Uterus (tissue), 4 donors: ENCODE measurements at places on chromosomes 3 and 15.

- H3K36me3 ChIP-seq: no peaks in the 10 kb centered on the region
- no peak for DNase-seq
- H3K27me3 ChIP-seq: no peaks in the 10 kb centered on the region
- no peaks in the 10 kb centered on the region for H3K4me1 ChIP-seq
- no peak overlapping the region for H3K27ac ChIP-seq
- no peak overlapping the region for H3K4me3 ChIP-seq
These were observed 21.1 kb upstream of the IQCF6 start for GRCh38 chr3:51799879-51800749.

GRCh38 chr3:141368925-141369794, 856 bp downstream of the ZBTB38 start:
- peak overlapping the region; percentile 96 for H3K27ac ChIP-seq
- DNase-seq: no peak
- no peaks in the 10 kb centered on the region for H3K36me3 ChIP-seq
- H3K4me1 ChIP-seq: peaks cover 11% of the 10 kb centered on the region

DNA sequence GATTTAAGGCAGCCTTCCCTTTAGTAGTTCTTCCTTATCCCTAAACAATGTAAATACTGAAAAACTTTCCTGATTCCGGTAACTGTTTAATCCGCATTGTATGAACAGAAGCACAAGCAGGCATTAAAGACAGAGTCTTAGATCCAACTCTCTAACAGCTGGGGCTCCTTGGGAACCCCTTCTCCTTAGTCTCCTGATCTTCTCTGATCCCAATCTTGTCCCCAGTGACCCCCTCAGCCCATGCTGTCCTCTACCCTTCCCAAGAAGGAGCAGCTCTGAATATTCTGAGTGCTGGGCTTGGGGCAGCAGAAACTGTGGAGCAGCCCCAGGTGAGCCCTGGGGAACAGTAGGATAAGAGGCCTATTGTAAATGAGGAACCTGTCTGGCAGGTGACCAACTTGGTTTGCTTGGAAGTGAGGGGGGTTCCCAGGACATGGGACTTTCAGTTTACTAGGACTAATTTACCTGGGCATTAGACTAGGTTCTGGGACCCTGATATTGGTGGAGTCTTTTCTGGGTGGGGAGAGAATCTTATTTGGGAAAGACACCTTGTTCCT, 13.0 kb upstream of the SLC30A4 start:
- H3K4me1 ChIP-seq: no peaks in the 10 kb centered on the region
- no peak overlapping the region for H3K4me3 ChIP-seq
- H3K27ac ChIP-seq: no peak overlapping the region
- no peaks in the 10 kb centered on the region for H3K27me3 ChIP-seq

DNA sequence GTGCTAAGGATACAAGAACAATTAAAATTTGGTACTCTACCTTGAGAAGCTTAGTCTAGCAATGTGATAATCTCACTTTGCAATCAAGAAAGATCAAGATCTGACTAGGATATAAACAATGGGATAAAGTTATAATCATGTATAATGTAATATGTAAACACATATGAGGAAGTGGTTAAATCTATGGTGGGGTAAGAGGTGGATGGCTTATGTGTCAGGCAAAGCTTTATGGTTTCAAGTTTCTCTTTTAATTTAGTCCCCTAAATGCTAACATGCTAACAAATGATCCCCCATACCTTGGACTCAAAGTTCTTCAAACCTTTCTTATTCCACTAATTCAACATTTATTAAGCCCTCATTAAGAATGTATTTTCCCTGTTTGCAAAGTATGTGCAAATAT, 2.5 kb downstream of the RSL24D1 start:
- no peaks in the 10 kb centered on the region for H3K4me1 ChIP-seq
- no peaks in the 10 kb centered on the region for H3K36me3 ChIP-seq
- H3K27me3 ChIP-seq: no peaks in the 10 kb centered on the region
- DNase-seq: no peak
- H3K27ac ChIP-seq: no peak overlapping the region

DNA sequence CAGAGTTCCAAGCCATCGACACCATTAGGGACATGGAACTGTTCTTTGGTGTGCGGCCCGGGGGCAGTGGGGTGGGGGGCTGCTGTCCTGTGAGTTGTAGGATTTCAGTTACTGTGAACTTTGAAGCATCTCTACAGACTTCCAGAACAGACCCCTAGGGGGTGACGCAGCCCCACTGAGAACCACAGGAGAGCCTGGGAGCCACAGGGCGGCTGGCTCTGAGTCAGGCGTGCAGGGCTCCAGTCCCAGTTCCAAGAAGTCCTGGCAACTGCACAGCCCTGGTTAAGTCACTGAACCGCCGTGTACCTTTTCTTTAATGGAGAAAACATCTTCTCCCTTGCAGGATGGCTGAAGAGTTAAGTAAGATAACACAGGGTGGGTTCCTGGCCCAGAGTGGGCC, 23.5 kb upstream of the LRTM1 start:
- no peak overlapping the region for H3K4me3 ChIP-seq
- no peaks in the 10 kb centered on the region for H3K27me3 ChIP-seq
- DNase-seq: peak; percentile 73
- H3K36me3 ChIP-seq: no peaks in the 10 kb centered on the region
- H3K4me1 ChIP-seq: no peaks in the 10 kb centered on the region

- no peak overlapping the region for H3K27ac ChIP-seq
- H3K4me3 ChIP-seq: no peak overlapping the region
- no peaks in the 10 kb centered on the region for H3K4me1 ChIP-seq
- peak; percentile 24 for DNase-seq
- H3K36me3 ChIP-seq: no peaks in the 10 kb centered on the region
These were observed 274.7 kb downstream of the CD47 start for GRCh38 chr3:107816107-107816506.

DNA sequence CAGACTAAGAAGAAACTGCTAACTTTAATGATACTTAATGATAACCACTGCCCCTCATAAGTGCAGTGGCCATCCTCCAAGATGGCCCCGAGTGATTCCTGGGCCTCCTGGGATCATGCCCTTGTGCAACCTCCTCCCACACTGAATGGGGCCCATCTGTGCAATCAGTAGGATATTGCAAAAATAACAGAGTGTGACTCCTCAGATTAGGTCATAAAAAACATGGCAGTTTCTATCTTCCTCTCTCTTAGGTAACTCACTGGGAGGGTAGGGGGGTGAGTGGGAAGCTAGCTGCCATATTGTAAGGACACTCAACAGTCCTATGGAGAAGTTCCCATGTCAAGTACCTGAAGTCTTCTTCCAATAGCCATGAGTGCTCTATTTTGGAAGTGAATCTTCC, 173.0 kb downstream of the SHQ1 start:
- H3K27me3 ChIP-seq: no peaks in the 10 kb centered on the region
- H3K4me3 ChIP-seq: no peak overlapping the region
- H3K4me1 ChIP-seq: no peaks in the 10 kb centered on the region
- DNase-seq: no peak
- H3K36me3 ChIP-seq: no peaks in the 10 kb centered on the region

DNA sequence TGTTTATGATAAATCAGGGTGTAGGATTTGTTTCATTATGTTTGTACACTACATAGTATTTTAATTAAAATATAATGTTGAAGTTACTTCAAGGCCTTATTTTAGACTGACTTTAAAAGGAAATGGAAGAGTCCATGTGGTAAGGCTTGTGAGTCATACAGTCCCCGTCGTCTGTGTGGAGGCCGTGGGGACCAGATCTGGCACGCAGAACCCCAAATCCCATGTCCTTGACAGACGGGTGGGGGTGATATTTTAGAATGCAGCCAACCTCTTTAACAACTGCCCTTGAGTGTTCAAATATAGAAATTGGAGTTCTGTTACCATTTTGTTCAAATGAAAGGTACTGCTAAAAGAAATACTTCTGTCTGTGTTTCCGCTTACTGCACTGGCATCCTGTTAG, 35.8 kb downstream of the ABHD17C start:
- no peak overlapping the region for H3K27ac ChIP-seq
- no peaks in the 10 kb centered on the region for H3K4me1 ChIP-seq
- DNase-seq: no peak
- H3K36me3 ChIP-seq: no peaks in the 10 kb centered on the region

DNA sequence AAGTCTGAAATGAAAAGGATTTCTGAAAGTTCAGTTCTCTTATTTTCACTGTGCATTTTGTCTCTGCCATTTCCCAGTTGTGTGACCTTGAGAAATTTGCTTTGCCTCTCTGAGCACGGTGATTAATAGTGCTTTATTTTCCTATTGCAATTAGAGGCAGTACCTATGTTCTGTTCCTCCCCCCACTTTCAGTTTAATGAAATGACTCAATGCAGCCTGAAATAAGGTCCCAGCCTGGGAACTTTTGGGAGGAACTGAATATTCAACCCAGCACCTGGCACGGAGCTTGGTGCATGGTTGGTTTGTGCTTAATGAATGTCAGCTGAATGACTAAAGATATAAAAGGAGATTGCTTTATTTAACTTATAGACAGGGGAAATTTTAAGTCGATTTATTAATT, 352.6 kb downstream of the PDCD6IP start:
- no peaks in the 10 kb centered on the region for H3K4me1 ChIP-seq
- no peak overlapping the region for H3K27ac ChIP-seq
- no peaks in the 10 kb centered on the region for H3K27me3 ChIP-seq
- DNase-seq: no peak
- H3K36me3 ChIP-seq: no peaks in the 10 kb centered on the region
- no peak overlapping the region for H3K4me3 ChIP-seq

DNA sequence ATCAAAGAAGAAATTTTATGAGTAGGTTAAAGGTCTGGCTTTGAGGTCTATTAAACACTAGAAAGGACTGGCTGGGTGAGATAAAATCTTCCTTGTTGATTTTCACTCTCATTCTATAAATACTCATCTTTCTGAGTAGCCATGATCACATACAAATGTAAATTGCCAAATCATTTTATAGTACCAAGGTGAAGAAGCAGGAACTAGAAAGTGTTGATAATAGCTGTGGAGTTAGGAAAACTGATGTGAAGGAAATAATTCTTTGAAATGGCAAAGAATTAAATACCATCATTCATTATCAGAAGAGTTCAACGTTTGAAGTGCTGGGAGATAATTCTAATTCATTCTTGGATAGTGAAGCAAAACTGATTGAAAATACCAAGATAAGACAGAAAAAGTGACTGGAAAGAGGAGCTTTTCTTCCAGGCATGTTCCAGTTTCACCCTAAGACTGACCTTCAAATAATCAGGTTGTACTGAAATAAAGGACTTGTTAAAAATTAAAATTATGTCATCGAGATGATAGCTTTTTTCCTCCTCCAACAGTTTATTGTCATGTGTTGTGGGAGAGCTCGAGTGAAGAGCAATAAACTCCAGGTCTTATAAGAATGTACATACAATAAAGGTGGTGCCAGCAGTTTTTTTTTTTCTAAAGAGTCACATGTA, 17.4 kb downstream of the THBS1 start:
- DNase-seq: no peak
- no peak overlapping the region for H3K4me3 ChIP-seq
- H3K27ac ChIP-seq: no peak overlapping the region

- H3K4me3 ChIP-seq: no peak overlapping the region
- no peaks in the 10 kb centered on the region for H3K36me3 ChIP-seq
- no peaks in the 10 kb centered on the region for H3K27me3 ChIP-seq
- no peak overlapping the region for H3K27ac ChIP-seq
- H3K4me1 ChIP-seq: no peaks in the 10 kb centered on the region
These were observed 85.3 kb upstream of the MBNL1 start for GRCh38 chr3:152183473-152183872.

GRCh38 chr3:161423911-161424522, 52.7 kb upstream of the SPTSSB start:
- no peak overlapping the region for H3K27ac ChIP-seq
- no peak for DNase-seq
- H3K27me3 ChIP-seq: no peaks in the 10 kb centered on the region
- no peaks in the 10 kb centered on the region for H3K36me3 ChIP-seq

- no peaks in the 10 kb centered on the region for H3K27me3 ChIP-seq
- no peak for DNase-seq
- no peak overlapping the region for H3K4me3 ChIP-seq
These were observed 32.7 kb downstream of the SRPRB start for GRCh38 chr3:133838296-133838789.

GRCh38 chr3:192816351-192816750, 89.0 kb upstream of the FGF12 start:
- no peak for DNase-seq
- no peaks in the 10 kb centered on the region for H3K36me3 ChIP-seq
- no peak overlapping the region for H3K4me3 ChIP-seq
- H3K27ac ChIP-seq: no peak overlapping the region
- no peaks in the 10 kb centered on the region for H3K4me1 ChIP-seq

- H3K4me1 ChIP-seq: no peaks in the 10 kb centered on the region
- H3K36me3 ChIP-seq: no peaks in the 10 kb centered on the region
- no peaks in the 10 kb centered on the region for H3K27me3 ChIP-seq
- DNase-seq: no peak
- no peak overlapping the region for H3K4me3 ChIP-seq
- H3K27ac ChIP-seq: no peak overlapping the region
These were observed 61.0 kb downstream of the MECOM start for GRCh38 chr3:169602482-169602881.

DNA sequence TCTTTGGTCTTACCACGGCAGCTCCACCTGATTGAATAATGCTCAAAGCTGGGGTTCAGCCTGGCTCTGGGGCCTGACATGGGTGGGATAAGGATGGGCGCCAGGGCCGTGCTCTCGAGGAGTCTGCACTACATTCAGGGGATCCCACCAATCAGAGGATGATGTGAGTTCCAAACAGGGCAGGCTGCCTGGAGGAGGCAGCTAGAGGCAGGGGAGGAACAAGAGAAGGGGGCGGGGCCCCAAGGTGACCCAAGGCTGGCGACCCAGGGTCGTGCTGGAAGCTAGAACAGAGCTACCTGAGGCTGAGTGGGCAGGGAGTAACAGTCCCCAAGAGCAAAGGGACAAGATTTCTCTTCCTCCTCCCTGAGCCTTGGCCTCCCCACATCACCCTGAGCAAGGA, 56.1 kb downstream of the PCSK6 start:
- H3K27me3 ChIP-seq: no peaks in the 10 kb centered on the region
- DNase-seq: no peak
- no peaks in the 10 kb centered on the region for H3K36me3 ChIP-seq
- H3K4me1 ChIP-seq: no peaks in the 10 kb centered on the region
- no peak overlapping the region for H3K4me3 ChIP-seq
- no peak overlapping the region for H3K27ac ChIP-seq

DNA sequence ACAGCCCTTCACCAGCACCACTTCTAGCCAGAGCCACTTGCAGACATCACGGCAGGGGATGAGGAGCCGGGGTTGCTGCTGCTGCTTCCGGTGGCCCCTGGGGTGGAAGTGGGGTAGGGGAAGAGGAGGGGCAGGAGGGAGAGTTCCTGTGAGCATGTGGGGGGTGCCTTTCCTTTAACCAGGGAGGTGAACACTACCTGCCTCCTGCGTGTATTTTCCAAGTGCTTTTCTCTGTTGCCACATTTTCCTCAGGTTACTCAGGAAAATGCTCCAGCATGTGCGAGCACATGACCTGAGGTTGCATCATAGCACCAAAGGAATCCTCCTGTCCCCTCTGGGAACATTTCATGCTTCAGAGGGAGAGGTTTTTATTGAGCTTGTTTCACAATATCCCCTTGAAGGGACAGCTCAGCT, 12.2 kb upstream of the SACM1L start:
- H3K27ac ChIP-seq: peak overlapping the region; percentile 84
- H3K36me3 ChIP-seq: no peaks in the 10 kb centered on the region
- no peaks in the 10 kb centered on the region for H3K27me3 ChIP-seq
- H3K4me1 ChIP-seq: no peaks in the 10 kb centered on the region
- no peak overlapping the region for H3K4me3 ChIP-seq

- no peaks in the 10 kb centered on the region for H3K36me3 ChIP-seq
- DNase-seq: no peak
- H3K27ac ChIP-seq: no peak overlapping the region
- no peak overlapping the region for H3K4me3 ChIP-seq
- no peaks in the 10 kb centered on the region for H3K27me3 ChIP-seq
These were observed 173.8 kb downstream of the FNDC3B start for GRCh38 chr3:172213200-172213599.
